NCI-H226 (cell line): ENCODE measurements at places on chromosomes 7 and 10.
A peak's percentile ranks its signal among the peaks of the same experiment; 100 is the strongest.

GRCh38 chr7:16512097-16512496 is 14.5 kb upstream of the LRRC72 start:
- DNase-seq: no peak

- peak; percentile 50 for DNase-seq
Observed at GRCh38 chr7:84218681-84219080, 24.1 kb upstream of the SEMA3A start.

DNA sequence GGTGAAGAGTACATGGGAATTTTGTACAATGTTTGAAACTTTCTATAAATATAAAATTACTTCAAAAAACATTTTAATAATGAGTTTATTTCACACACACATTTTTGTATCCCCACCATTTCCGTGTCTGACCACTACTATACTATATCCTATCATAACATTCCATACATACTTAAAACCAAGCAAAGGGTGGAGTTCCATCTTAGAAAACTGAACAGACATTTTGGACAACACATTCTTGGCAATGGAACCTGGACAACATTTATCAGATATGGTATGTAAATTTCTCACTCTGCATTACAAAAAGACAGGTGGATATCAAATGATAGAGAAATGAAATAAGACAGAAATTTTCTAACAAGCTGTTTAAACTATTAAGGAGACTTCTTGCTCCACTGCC is 168.9 kb downstream of the TWIST1 start:
- peak; percentile 44 for DNase-seq

DNA sequence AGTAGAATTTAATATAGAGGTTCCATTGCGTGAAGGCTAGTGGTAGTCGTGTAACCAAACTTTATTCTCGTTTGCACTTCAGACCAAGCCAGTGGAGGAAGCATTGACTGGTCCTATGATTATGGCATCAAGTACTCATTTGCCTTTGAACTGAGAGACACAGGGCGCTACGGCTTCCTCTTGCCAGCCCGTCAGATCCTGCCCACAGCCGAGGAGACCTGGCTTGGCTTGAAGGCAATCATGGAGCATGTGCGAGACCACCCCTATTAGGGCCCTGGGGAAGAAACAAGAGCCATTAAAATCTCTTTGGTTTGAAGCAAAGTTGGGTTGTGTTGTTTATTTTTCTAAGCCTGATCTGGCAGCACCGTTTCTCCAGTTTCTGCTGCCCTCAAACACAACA is 3.5 kb upstream of the CPA4 start:
- DNase-seq: no peak

DNA sequence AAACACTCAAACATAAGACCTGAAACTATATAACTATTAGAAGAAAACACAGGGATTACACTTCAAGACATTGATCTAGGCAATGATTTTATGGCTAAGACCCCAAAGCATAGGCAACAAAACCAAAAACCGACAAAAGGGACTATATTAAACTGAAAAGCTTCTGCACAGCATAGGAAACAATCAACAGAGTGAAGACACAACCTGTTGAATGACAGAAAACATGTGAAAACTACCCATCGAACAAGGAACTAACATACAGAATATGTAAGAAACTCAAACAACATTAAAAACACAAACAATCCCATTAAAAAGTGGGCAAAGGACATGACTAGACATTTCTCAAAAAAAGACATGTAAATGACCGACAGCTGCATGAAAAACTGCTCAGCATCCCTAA is 109.0 kb downstream of the ALOX5 start:
- DNase-seq: no peak

GRCh38 chr7:107075863-107076574 is 31.5 kb downstream of the PRKAR2B start:
- no peak for DNase-seq

DNA sequence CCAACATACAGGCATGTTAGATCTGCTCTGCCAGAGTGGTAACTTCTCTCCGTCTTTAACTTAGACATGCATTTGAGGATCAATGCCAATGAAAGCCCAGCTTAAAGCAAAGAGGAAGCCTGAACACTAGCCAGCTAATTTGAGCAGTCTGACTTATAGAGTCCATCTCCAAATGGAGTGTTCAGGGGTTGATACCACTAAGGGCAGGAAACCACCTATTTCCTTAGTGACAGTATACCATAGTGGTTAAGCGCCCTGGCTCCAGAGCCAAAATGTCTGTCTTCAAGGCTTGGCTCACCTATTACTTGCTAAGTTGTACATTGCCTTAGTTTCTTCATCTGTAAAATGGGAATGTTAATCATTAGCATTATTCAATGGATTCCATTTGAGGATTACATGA is 678.5 kb downstream of the KCNMA1 start:
- no peak for DNase-seq

GRCh38 chr10:59513558-59513957 is 151.2 kb upstream of the FAM13C start:
- DNase-seq: no peak

GRCh38 chr7:106346678-106347217 is 62.0 kb upstream of the NAMPT start:
- peak; percentile 72 for DNase-seq
